ENCODE measurements at places on chromosomes 3 and 15.

- peaks cover 6% of the 10 kb centered on the region for H3K36me3 ChIP-seq
- H3K4me3 ChIP-seq: no peak overlapping the region
- H3K27me3 ChIP-seq: no peaks in the 10 kb centered on the region
- H3K4me1 ChIP-seq: peaks cover 34% of the 10 kb centered on the region
These were observed 21.2 kb downstream of the PRKAR2A start for GRCh38 chr3:48826451-48826850.

GRCh38 chr3:73796382-73796781 is 171.6 kb upstream of the PDZRN3 start:
- no peak for DNase-seq
- no peak overlapping the region for H3K27ac ChIP-seq
- H3K27me3 ChIP-seq: no peaks in the 10 kb centered on the region
- no peaks in the 10 kb centered on the region for H3K36me3 ChIP-seq

GRCh38 chr15:86765281-86765680 is 685.6 kb downstream of the AGBL1 start:
- no peak for DNase-seq
- H3K27me3 ChIP-seq: no peaks in the 10 kb centered on the region
- H3K27ac ChIP-seq: no peak overlapping the region

GRCh38 chr3:156217674-156218352 is 97.4 kb downstream of the KCNAB1 start:
- no peak overlapping the region for H3K4me3 ChIP-seq
- H3K27ac ChIP-seq: no peak overlapping the region

DNA sequence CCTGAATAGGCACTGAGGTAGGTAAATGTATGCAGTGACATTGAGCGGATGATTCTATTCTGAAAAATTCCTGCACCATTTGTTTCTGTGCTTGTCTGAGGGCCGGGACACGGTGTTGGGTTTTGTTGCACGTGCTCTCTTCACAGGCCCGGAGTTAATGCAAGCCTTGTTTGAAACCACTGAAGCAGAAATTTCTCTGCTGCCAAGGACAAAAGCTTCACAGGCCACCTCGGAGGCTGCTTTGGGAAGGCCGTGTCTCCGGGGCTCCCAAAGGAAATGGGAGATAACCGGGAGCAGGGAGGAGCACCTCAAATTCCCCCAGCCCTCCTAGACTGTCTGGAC is 179.4 kb downstream of the OPA1 start:
- H3K27ac ChIP-seq: no peak overlapping the region
- H3K27me3 ChIP-seq: peaks cover 70% of the 10 kb centered on the region
- H3K4me1 ChIP-seq: peaks cover 6% of the 10 kb centered on the region
- no peaks in the 10 kb centered on the region for H3K36me3 ChIP-seq
- H3K4me3 ChIP-seq: no peak overlapping the region

DNA sequence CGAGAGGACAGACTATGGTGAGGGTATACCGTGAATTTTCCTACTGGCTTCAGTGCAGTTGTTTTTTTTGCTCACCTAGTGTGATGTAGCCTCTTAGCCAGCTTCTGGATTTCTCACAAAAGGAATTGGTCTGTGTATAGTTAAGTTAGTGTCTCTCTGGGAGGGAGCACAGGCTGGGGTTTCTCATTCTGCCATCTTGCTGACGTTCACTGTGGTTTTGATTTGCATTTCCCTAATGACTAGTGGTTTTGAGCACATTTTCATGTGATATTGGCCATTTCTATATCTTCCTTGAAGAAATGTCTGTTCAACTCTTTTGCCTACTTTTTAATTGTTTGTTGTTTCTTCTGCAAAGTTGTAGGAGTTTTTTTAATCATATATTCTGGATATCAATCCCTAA is 2.2 kb upstream of the CD86 start:
- no peak overlapping the region for H3K27ac ChIP-seq
- H3K4me3 ChIP-seq: no peak overlapping the region
- no peaks in the 10 kb centered on the region for H3K4me1 ChIP-seq
- no peaks in the 10 kb centered on the region for H3K36me3 ChIP-seq
- no peak for DNase-seq
- H3K27me3 ChIP-seq: peaks cover 3% of the 10 kb centered on the region

- H3K27ac ChIP-seq: no peak overlapping the region
- no peak for DNase-seq
- H3K4me3 ChIP-seq: no peak overlapping the region
These were observed 197.3 kb downstream of the FHIT start for GRCh38 chr3:61053781-61054496.

DNA sequence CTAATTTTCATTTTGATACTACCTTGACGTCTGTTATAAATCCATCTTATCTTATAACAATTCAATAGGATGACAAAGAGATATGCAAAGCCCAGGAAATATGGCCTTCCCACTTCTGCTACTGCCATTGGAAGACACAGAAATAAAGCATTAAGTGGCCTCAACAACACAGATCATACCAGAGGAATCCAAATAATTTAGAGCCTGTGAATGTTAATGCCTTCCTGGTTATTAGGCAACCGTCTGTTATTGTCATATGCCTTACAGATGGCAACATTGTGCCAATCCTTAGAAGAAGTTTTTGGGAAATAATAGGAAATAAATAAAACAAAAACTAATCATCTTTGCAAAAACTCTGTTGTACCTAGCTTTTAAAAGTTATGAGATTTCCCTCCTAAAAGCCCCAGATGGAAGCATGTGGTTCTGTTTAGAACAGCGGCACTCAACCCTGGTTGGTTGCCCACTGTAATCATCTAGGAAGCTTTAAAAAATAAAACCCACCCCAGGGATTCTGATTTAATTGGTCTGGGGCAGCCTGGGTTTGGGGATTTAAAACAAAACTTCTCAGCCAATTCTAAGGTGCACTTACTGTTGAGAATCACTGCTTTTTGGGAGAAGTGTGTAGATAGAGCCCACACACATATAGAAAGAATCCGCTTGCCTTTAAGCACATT is 704.8 kb upstream of the CFAP20DC start:
- H3K4me3 ChIP-seq: no peak overlapping the region
- H3K36me3 ChIP-seq: no peaks in the 10 kb centered on the region
- H3K4me1 ChIP-seq: peaks cover 1% of the 10 kb centered on the region
- no peak for DNase-seq

DNA sequence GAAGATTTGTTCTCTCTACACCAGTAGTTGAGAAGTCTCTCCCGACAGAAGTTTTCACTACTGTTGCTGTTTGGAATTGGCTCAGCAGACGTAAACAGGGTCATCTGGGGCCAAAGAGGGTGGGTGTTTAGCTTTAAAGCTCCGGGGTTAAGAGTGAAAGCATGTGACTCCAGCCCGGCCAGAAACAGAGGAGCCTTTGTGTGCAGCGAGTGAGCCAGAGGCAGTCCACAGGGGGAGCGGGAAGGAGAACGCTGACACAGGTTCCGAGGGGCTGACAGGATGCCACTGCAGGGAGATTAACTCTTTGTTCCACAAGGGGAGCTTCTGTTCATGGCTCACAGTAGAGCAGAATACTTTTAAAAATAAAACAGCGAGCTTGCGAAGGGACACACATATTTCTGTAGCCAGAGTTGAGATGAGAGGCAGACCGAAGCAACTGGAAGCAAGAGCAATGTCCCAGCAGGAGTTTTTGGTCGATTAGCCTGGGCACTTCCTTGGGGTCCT is 26.9 kb downstream of the BMF start:
- H3K36me3 ChIP-seq: no peaks in the 10 kb centered on the region
- H3K4me3 ChIP-seq: peak overlapping the region; percentile 62
- H3K27ac ChIP-seq: peak overlapping the region; percentile 88
- DNase-seq: no peak

DNA sequence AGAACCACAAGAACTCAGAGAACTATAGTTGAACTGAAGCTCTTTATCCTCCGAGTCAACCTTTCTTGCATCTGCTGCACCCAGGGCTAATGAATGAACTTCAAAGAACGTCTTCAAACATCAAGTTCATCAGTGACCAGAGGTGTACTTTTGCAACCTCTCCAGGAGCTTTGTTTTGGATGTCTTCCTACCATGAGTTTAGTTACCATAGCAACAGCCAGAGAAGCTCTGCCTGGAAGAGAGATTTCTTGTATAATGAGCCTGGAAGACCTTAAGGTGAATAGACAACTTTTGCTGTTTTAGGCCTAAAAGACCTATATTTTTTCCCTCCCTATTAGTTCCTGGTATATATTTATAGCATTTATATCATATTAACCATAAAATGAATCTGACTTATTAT is 9.1 kb downstream of the ACTC1 start:
- no peaks in the 10 kb centered on the region for H3K4me1 ChIP-seq
- H3K4me3 ChIP-seq: no peak overlapping the region
- no peak for DNase-seq

- H3K27ac ChIP-seq: no peak overlapping the region
- peaks cover 17% of the 10 kb centered on the region for H3K4me1 ChIP-seq
- no peak for DNase-seq
- no peaks in the 10 kb centered on the region for H3K27me3 ChIP-seq
These were observed 91.5 kb upstream of the C3orf80 start for GRCh38 chr3:160133757-160134156.

- H3K4me3 ChIP-seq: no peak overlapping the region
- H3K36me3 ChIP-seq: peaks cover 26% of the 10 kb centered on the region
These were observed 59.1 kb downstream of the SUMF1 start for GRCh38 chr3:4407941-4408340.

- DNase-seq: no peak
- H3K4me3 ChIP-seq: no peak overlapping the region
- peak overlapping the region; percentile 97 for H3K27ac ChIP-seq
- peaks cover 5% of the 10 kb centered on the region for H3K36me3 ChIP-seq
- H3K27me3 ChIP-seq: no peaks in the 10 kb centered on the region
These were observed 19.4 kb upstream of the NFKBIZ start for GRCh38 chr3:101829874-101830273.

DNA sequence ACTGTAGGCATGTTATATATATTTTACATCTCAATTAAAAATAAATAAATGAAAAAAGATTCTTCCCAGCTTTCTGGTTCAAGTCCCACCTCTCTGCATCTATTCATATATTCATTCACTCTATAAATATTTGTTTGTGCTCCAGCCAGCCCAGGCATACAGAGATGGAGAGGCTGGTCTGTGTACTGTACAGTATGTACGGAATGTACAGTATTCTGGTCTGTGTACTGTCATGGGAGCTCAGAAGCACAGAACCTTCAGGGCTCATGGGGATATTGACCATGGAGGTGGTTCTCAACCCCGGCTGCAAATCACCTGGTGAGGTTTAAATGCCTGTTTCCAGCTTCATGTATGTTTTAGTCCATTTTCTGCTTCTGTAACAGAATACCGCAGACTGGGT is 13.8 kb downstream of the CORO2B start:
- no peaks in the 10 kb centered on the region for H3K27me3 ChIP-seq
- H3K4me1 ChIP-seq: peaks cover 37% of the 10 kb centered on the region
- H3K27ac ChIP-seq: peak overlapping the region; percentile 27
- no peak for DNase-seq
- no peaks in the 10 kb centered on the region for H3K36me3 ChIP-seq
- no peak overlapping the region for H3K4me3 ChIP-seq

DNA sequence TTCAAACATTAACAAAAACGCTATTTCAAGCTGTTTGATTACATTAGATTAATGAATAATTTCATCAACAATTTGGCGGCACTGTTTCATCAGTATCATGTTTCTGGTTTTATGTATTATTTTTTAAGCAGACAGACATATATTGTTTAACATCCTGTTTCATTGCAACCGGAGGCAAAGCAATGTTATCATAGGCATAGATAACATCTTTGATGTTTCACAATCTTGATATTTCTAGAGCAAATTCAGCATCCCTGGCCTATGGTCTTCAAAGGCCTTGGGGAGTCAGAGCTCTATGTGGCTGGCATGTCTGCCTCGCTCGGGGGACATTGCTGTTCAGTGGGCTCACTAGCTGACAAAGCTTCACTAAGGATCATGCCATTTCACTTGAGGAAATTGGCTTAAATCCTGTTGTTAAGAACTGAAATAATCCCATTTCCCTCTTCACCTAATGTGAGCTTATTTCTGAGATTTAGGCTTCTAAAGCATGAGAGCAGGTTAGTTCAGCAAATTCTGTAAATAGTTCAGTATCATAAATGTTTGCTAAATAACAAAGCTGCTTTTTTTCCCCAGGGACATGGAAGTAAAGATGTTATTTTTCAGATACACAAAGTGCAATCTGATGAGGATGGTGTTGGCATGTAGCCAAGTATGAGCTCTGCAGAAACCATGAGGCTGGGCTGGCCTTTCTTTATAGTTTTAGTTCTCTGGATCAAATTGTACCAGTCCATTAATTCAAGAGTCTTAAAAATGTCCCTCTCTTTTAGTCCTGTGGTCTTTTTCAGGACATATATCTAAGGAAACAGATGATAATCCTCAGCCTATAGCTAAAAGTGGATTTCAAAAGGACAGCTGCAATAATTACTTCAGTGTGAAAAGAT is 941.4 kb downstream of the PLOD2 start:
- no peak overlapping the region for H3K4me3 ChIP-seq
- H3K4me1 ChIP-seq: no peaks in the 10 kb centered on the region
- no peaks in the 10 kb centered on the region for H3K36me3 ChIP-seq
- H3K27me3 ChIP-seq: peaks cover 6% of the 10 kb centered on the region
- H3K27ac ChIP-seq: no peak overlapping the region
- DNase-seq: no peak

- H3K27ac ChIP-seq: no peak overlapping the region
- DNase-seq: no peak
- H3K36me3 ChIP-seq: peaks cover 2% of the 10 kb centered on the region
- peaks cover 2% of the 10 kb centered on the region for H3K27me3 ChIP-seq
These were observed 18.4 kb upstream of the CMTM7 start for GRCh38 chr3:32373276-32373675.

DNA sequence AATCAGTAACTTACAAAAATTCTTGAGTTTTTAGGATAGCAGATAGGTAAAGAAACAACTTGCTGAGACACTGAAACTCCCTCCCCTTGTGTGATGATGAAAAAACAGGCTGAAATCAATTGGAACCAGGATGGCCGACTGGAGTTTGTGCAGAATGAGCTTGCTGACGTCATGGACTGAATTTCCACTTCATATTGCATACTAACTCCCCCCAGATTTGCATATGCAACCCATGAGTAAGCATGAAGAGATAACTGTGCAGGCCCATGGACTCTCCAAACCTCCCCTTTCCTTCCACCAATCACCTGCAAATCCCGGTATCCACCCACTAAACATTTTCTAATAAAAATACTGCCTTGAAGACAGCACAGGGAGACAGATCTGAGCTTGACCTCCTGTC is 82.0 kb upstream of the SCN5A start:
- DNase-seq: no peak
- no peak overlapping the region for H3K27ac ChIP-seq
- no peaks in the 10 kb centered on the region for H3K27me3 ChIP-seq
- H3K36me3 ChIP-seq: no peaks in the 10 kb centered on the region
- no peaks in the 10 kb centered on the region for H3K4me1 ChIP-seq
- H3K4me3 ChIP-seq: no peak overlapping the region

DNA sequence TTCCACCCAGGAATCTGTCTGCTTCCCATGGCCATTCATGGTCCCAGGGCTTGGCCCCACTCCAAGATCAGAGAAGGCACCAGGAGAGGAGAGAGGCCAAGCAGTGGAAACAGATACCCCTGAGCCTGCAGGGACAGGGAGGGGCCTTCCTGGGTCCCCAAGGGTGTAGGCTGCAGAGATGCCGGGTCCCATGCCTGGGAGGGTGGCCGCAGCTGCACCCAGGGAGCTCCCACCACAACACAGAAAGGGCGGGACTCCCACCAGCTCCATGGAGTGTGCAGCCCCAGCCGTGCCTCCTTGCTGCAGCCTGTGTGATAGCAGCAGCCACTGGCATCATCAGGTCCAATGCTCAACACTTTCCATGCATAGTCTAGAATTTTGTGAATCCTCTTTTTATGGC is 331.5 kb downstream of the UACA start:
- peaks cover 58% of the 10 kb centered on the region for H3K27me3 ChIP-seq
- no peaks in the 10 kb centered on the region for H3K4me1 ChIP-seq
- H3K36me3 ChIP-seq: no peaks in the 10 kb centered on the region
- no peak for DNase-seq

- H3K4me3 ChIP-seq: no peak overlapping the region
- no peaks in the 10 kb centered on the region for H3K27me3 ChIP-seq
- DNase-seq: no peak
- H3K4me1 ChIP-seq: peaks cover 21% of the 10 kb centered on the region
- peaks cover 6% of the 10 kb centered on the region for H3K36me3 ChIP-seq
- peak overlapping the region; percentile 90 for H3K27ac ChIP-seq
These were observed 169.5 kb downstream of the PLD1 start for GRCh38 chr3:171640520-171641412.

Data from osteocyte (in vitro differentiated cells).